Cortex of kidney (tissue), 1 donor: ENCODE measurements at places on chromosomes 12 and 14.

GRCh38 chr12:67826148-67826547, 163.1 kb upstream of the IFNG-AS1 start:
- no peak for DNase-seq

DNA sequence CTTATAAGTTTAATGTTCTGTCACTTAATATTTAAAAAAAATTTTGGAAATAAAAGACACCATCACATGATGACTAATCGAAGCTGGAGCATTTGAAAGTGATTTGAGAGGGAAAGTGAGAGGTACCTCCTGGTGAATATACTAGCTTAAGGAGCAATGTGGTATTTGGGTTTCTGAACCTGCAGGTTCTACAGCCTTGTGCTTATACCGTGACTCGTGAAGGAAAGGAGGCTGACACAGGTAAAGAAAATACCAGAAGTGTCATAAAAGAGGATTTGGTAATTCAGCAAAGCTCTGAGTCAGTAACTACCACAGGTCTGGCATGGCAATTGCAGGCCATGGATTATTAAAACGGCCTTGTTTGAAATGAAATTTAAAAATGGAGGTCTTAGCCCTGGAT, 151.0 kb downstream of the SLC38A4 start:
- no peak for DNase-seq

GRCh38 chr14:62663456-62663821, 381.8 kb downstream of the KCNH5 start:
- no peak for DNase-seq

- DNase-seq: no peak
These were observed 176.6 kb downstream of the EMP1 start for GRCh38 chr12:13373131-13373530.

DNA sequence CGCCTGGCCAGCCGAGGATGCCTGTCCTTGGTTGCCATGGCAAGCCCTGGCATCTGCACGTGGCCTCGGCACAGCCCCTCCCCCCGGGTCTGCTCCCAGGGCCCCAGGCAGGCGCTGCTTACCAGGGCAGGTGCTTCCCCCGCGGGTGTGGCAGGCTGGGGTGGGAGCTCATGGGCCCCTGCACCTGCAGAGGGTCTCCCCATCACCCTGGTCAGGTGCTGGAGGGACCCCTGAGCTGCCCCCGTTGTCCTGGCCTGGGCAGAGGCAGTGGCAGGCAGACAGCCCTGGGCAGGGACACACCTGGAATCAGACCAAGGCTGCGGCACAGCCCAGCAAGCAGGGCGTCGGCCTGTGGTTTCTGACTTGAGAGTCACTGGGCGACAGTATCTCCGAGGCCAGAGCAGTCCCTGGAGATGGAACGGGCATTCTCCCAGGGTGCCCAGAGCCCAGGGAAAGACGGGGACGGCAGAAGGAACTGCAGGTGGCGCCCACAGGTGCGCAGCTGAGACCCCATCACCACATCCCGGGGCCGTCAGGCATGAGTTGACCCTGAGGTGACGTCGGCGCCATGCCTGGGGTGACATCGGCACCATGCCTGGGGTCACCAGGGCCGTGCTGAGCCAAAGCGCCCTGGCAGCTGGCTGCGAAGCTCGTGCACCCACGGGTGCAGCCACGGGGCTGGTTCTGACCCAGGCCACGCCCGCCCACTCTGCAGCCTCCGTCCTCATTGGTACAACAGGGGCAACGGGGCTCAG, 56.1 kb upstream of the FBRSL1 start:
- no peak for DNase-seq

DNA sequence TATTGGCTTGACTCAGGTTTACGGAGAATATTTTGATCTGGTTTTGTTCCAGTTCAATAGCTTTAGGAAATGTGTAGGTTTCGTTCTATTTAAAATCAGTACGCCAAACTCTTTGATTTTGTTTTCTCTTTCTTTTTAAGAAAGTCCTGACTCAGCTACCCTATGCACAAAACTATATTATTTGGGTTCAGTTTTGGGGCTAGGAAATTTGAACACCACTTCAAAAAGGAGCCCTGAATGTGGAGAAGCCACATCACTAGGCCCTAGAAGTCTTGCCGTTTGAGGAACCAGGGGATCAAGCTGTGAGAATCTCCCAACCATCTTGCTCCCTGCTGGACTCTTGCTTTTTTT, 168.2 kb upstream of the BCL2L14 start:
- DNase-seq: no peak

DNA sequence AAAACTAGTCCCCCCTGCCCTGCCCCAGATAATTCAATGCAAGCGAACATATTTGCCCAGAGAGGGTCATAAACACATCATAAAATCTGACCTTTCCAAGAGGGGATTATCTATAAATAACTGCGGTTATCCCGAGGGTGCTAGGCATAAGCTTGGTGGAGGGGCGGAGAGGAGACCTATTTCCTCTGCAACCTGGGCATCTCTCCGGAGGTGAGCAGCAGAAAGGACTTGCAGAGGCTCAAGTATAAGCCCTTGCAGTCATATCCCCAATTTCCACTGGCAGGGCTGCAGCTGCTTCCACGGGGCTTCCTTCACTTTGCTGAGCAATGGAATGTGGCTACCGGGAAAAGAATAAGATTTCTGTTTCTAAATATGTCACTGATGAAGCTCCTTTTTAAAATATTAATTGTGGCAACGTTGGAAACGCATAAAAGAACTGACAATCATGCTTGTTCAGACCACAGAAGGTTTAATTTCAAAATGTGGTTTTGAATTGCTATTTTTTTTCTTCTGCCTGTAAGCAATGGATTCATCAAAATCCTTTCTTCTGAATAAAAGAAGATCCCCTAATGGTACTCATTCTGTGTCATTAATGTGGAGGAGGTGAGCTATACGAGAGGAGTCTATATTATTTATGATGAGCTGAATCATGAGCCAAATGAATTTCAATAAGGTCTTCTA, 268.9 kb upstream of the ATP2B1 start:
- DNase-seq: no peak

DNA sequence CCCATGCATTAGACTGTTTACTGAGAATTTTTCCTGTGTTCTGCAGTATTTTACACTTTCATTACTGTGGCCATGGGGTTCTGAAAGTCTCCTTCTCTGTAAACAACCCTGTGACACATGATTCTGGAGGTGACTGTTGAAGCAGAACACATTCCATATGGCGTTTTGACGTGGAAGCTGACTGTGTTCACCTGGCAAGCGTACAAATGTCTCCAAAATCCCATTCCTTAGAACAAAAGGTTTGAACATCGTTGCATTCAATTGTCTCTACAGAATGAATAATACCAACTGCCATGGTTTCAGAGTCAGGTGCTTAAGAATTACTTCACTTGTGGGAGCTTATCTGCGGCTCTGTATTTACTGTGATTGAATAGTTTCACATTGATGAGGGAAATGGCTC, 485.6 kb upstream of the TMEM132C start:
- DNase-seq: no peak

DNA sequence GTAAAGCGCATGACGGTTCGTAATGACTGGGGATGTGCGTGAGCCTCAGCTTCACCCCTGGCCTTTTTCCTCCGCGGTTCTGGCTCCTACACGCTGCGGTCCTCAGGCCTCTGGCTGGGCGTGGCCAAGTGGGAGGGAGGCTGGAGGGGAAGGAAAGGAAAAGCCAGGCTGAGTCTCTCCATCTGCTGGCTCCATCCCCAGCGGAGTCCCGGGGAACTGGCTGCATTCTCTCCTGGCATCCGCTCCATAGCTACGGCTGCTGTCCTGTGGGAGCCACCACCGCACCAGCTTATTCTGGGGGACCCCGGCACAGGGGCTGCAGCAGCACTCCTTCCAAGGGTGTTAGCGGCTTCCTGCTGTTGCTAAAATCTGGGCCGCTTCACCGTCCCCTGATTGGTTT, 68.2 kb upstream of the SLC24A4 start:
- DNase-seq: no peak

GRCh38 chr12:7144414-7145120, 14.4 kb downstream of the CLSTN3 start:
- no peak for DNase-seq

- DNase-seq: no peak
These were observed 22.0 kb upstream of the TMED10 start for GRCh38 chr14:75198291-75198933.

DNA sequence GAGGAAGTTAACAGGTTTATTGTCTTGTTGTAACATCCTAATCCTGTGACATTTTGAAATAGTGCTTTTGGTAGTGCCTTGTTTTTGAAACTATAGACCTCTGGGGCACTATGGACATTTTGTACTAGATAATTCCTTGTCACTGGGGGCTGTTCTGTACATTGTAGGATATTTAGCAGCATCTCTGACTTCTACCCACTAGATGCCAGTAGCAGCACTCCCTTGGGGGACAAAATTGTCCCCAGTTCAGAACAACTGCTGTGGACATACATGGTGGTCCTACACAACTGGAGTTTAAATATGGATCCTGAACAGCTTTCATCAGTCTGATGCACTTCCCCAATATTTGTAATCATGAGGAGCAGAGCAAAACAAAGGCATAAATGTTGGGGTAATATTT, 264.7 kb downstream of the RAD51B start:
- no peak for DNase-seq

- DNase-seq: no peak
These were observed 274.9 kb upstream of the RTL1 start for GRCh38 chr14:101178184-101179072.

- no peak for DNase-seq
These were observed 336.3 kb downstream of the NOVA1 start for GRCh38 chr14:26261368-26262122.

- no peak for DNase-seq
These were observed 204.5 kb upstream of the PPFIA2 start for GRCh38 chr12:81963636-81964035.

DNA sequence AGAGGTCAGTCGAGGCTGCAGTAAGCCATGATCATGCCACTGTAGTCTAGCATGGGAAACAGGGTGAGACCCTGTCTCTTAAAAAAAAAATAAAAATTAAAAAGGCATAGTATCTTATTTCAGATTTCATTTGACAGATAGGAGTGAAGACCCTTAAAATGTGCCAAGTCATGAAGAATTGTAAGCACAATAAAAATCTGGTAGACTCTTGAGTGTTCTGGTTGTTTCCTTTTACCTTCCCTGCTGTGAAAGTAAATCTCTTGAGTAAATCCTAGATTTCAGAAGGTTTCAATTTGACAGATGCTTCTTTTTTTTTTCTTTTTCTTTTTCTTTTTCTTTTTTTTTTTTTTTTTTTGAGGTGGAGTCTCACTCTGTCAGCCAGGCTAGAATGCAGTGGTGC, 109.0 kb downstream of the ESR2 start:
- DNase-seq: no peak

- no peak for DNase-seq
These were observed 50.5 kb downstream of the KRT80 start for GRCh38 chr12:52141306-52141705.

DNA sequence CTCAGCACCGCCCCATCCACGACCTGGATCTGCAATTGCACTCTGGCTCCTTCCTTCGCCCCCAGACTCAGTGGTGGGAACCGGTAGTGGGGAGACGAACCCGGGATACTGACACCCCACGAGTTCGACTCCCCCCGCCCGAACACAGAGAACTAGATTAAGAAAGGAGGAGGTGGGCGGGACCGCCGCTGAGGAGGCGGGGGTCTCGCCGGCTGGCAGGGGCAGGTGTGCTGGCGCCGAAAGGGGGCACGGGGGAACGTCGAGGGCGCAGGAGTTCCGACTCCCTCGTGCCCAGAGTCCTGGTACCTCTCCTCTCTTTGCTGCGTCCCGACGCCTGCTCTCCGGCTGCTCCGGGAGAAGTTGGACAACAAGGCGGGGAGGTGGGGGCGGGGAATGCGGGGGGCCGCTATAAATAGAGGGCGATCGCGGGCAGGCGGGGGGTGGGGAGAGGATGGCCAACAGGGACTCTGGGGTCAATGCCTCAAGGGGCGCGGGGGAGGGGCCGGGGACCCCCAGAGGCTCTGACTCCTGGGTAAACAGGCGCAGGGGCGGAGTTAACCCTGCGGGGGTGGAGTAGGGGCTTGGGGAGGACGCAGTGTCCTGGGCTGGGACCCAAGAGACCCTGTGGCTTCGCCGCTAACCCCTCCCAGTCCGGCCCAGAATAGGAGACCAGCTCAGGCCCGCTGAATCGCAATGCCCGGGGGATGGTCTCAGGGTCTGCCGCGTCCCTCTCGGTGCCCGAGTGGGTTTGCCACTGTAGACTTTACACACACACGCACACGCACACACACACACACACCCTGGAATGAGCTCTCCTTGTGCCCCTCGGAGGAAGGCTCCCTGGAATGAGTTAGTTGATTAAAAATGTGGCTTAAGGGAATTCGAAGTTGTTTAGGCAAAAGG, 761 bp upstream of the NDRG2 start:
- no peak for DNase-seq

DNA sequence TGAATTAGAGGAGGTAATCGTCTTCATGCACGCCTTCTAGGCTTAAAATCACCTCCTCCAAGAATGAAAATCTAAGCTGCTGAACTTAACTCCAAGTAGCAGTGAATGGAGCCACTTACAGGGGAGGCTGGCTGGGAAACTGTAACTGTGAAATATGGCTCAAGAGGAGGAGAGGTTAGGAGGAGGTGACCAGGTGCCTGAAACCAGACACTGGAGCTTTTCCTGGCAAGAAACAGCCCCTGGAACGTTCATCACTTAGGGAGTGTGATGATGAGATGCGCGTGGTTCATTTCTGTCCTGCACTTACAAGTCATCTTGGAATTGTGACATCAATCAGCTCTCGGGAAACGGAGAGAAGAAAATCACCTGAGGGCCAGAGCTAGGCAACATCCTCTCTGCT, 62.3 kb upstream of the TMEM132C start:
- DNase-seq: no peak

DNA sequence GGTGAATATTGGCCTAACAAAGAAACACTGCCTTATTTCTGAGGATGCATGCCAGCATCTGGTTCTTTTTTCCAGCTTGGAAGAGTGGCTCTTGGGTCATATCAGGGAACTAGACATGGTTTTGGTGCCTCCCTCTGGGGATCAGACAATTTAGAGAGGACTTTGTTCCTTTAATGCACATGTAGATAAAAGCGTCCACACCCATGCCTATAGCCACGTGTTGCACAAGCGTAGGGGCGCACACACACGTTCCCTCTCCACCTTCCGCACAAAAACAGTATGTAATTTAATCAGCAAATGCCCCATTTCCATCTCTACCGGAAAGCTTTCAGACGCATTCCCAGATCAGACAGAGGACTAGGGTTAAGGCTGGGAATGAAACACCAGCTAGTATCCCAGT, 61.7 kb upstream of the RIC8B start:
- DNase-seq: no peak

- DNase-seq: no peak
These were observed 27.8 kb upstream of the BCDIN3D start for GRCh38 chr12:49870501-49871262.

GRCh38 chr12:20123465-20123864, 244.9 kb upstream of the PDE3A start:
- DNase-seq: no peak

DNA sequence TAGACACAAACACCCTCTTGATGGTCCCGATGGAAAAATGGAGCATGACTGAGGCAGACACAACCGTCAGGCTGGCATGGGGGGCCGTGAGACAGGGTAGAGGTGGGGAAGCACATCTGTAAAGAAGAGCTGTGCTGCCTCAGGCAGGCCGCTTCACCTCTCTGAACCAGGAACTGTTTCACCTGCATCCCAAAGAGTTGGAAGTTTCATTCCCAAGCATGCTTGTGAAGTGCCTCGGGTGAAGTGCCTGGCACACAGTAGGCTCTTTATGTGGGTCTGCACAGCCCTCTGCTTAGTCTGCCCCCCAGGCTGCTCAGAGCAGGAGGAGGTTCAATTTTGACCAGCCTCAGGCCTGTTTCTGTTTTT, 685 bp upstream of the SERPINA1 start:
- DNase-seq: no peak
